ENCODE measurements at places on chromosomes 7 and 10.

- DNase-seq = peak; percentile 90
Measured at GRCh38 chr7:120805636-120806388, 52.1 kb downstream of the TSPAN12 start.

DNA sequence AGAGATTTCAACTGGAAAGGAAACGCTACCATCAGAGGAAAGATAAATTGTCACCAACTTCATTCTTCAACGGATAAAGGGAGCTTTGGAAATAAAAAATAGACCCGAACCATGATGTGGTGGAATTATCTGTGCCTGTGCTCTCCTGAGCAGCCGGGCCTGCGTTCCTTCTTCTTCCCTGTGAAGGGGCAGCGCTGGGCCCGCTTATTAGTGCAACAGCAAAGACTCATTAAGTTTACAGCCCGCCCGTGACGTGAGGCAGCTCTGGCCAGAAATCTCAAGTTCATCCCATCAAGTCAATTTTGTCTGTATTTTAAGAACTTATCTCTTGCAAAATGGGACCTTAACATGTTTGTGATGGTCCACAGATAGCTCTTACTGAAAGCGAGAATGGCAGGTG, 193.7 kb downstream of the ADARB2 start:
- DNase-seq = no peak

GRCh38 chr7:68041554-68041953, 1044.9 kb downstream of the TYW1 start:
- DNase-seq = no peak

DNA sequence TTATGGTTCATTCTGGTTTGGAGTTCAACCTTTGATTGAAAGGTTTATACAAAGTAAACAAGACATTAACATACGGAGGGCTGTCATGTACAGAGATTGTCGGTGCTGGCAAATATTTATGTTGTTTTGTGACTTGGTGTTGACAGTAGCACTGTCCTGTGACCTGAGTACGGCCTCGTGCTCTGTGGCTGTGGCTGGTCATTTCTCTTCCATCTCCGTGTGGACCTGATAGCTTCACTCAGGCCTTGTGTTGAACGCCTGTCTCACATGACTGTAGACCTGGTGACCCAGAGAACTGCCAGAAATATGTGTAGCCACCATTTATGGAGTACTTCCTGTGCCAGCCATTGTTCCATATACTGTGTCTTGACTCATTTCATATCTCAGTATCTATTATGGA, 311.6 kb downstream of the CCDC3 start:
- no peak for DNase-seq

GRCh38 chr10:123560301-123561140, 105.6 kb upstream of the GPR26 start:
- no peak for DNase-seq
